ENCODE measurements at places on chromosomes 13 and 19.
A peak's percentile ranks its signal among the peaks of the same experiment; 100 is the strongest.

DNA sequence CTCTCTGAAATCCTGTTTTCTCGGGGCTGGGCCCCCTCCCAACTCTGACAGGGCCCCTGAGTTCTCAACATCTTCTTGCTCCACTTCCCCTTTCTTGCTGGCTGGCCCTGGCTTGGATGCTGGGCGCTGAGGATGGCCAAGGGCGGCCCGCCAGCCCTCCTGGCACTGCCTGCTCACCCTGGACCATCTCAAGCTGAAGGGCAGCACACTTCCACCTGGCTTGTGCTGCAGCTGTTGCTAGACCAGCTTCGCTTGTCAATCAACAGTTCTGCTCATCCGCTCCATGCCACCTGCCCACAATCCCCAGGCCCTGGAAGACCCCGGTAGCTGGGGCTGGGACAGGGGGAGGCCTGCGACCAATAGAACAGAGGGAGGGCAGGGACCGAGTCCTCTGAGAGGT, 6.9 kb upstream of the GMIP start:
- no peak for DNase-seq

DNA sequence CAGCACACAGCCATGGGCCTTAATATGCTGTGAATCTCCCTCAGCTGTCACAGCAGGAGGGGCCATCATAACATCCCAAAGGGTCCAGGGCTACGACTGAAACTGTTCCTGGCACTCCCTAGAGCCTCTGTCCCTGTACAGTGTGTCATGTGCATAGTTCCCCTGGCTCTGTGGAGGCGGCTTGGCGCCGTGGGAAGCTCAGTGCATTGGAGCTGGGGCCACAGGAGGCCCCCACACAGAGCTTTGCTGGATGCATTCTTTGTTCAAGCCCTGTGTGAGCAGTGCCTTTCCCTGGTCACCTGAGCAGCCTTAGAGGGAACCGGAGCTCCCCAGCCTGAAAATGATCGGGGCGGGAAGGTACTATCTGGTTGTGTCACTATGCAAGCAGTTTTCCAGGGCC, 21.4 kb downstream of the UBXN6 start:
- DNase-seq: no peak

DNA sequence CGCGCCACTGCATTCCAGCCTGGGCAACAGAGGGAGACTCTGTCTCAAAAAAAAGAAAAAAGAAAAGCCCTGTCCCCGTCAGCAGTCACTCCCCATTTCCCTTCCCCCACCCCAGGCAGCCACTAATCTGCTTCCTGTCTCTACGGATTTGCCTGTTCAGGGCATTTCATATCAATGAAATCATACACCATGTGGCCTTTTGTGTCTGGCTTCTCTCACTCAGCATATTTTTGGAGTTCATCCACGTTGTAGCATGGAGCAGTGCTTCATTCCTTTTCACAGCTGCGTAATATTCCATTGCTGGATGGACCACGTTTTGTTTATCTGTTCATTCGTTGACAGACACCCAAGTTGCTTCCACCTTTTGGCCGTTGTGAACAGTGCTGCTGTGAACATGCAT, 36.1 kb upstream of the KLF2 start:
- DNase-seq: no peak

- no peak for DNase-seq
Observed at GRCh38 chr19:30567536-30568232, 195.5 kb downstream of the ZNF536 start.

GRCh38 chr13:49495783-49496762, at the start of gene PHF11:
PHF11 (plus strand) TSS chr13:49495953; CDS start chr13:49496002, 49 bp downstream.
- DNase-seq: peak; percentile 77

GRCh38 chr19:1434577-1435060, 3.6 kb upstream of the RPS15 start:
- no peak for DNase-seq

DNA sequence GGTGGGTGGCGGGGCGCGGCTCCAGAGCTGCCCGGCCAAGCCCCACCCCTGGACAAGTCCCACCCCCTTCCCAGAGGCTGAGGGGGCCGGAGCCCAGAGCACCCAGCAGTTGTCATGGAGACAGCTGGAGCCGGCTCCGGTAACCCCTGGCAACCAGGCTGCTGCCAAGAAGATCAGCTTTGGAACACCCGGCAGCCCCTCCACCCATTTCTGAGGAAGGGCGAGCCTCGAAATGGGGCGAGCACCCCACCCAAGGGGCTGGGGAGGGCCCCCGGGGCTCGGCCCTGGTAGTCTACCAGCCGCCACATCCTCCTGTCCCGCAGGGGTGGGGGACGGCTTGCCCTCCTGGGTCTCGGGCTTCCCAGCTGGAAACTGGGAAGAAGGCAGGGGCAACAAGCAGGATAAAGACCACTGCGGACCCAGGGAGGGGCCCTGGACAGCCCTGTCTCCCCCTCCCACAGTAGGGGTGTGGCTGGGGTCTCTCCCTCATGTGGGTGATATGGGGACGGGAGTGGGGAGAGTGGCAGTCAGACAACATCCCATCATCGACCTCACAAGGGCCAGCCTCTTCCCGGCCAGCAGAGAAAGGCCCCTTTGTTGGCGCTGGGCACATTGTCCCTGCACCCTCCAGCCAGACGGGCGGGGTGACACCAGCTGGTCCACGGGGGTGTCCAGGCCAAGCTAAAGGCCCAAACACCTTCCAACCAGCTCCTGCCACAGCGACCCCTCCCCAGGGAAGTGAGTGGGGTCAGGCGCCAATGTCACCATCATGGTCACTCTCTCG, 1.5 kb downstream of the CERS1 start:
- DNase-seq: no peak

DNA sequence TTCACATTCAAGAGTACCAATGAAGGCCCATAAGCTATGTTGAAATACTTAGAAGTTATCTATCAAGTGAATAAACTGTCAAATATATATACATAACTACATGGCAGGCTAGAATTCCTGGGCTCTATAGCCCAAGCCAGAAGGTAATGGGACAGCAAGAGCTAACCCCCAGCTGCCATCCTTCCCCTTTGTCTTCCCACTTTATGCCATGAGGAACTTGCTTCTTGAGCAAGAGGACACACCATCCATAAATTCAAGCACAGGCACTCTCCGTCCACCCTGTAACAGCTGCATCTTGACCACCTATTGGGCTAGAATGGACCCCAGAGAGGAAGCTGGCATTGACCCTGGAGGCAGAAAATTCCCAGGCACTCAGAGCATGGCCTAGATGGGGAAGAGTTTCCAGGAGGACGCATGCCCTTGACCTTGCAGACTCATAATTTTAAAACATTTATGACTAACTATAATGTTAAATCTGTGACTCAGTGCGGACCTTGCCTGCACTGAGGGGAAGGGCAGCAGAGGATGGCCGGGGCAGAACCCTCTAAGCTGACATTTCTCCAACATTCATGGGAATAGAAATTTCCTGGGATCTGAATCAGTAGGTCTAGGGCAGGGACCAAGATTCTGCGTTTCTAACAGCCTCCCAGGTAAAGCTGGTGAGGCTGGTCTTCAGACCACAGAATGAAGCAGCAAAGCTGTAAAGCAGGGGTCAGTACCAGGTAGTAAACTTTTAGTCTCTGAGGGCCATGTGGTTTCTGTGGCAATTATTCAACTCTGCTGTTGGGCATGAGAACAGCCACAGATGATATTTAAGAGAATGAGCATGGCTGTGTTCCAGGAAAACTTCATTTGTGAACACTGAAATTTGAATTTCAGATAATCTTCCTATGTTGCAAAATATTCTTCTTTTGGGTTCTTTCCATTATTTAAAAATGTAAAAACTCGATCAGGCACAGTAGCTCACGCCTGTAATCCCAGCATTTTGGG, 71.4 kb upstream of the CLDN10 start:
- DNase-seq: no peak

DNA sequence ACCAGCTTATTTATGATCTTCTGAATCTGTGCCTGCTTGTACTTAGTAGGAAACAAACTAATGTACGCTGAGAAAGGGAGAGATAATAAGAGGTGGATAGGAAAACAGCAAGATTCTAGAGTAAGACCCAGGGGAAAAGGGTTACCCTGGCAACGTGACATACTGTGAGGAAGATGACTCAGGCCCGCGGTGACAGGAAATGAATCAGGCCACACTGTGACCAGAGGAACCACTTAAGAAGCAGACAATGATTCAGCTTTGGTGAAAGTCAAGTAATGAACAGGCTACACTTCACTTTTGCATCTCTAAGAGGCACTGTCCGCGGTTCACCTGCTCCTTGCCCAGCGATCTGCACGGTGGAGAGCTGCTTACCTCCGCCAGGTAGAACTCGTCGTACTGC, 158.2 kb downstream of the NALCN start:
- DNase-seq: no peak

- DNase-seq: no peak
Observed at GRCh38 chr19:52936151-52936953, 13.1 kb upstream of the ZNF888 start.

DNA sequence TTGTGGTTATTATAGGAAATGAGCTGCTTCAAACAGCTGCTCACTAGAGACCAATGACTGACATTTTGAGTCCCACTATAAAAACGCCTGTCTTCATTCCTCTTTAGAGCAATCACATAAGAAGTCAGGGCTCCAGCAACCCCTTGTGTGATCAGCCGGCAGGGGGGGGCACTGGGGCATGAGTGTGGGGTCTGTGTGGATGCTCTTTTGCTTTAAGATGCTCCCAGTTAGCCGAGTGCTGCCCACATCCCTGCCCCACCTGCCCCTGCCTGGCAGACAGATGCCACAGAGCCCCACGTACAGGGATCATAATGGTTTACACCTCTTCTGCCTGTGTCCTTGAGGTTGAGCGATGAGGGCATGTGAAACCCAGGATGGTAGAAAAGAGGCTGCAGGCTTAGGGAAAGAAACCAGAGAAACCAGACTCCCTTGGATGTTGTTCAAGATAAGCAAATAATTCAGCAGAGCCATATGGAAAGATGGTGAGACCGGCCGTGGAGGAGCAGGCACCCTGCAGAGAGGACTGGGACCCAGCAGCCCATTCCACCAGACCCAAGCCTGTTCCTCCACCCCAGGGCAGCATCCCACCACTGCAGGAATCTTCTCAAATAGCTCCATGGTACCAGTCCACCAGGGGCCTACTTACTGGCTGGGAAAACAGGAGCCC, 55.4 kb downstream of the CHST8 start:
- no peak for DNase-seq

GRCh38 chr19:50312967-50313811, 16.0 kb downstream of the KCNC3 start:
- DNase-seq: no peak

- no peak for DNase-seq
Observed at GRCh38 chr19:12521996-12522395, 29.3 kb downstream of the ZNF564 start.

GRCh38 chr19:18185538-18185937, 7.5 kb upstream of the MPV17L2 start:
- no peak for DNase-seq

DNA sequence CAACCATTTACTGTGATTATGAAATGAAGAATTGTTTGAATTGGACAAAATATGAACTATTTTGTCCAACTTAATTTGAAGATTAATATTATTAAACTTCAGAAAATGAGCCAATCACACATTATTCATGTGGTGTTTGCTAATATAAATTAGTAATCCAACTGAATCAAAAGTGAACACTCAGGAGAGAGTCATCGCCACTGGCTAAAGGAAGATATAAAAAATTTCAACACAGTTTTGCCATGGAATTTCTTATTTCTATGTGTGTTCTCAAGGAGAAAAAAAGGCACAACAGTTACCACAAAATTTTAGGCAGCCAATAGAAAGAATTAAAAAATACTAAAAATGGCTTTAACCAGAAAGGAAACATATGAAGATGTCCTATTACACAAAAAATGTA, 2683.8 kb downstream of the PCDH9 start:
- DNase-seq: no peak

- no peak for DNase-seq
Observed at GRCh38 chr13:78046331-78046730, 127.7 kb upstream of the EDNRB start.

DNA sequence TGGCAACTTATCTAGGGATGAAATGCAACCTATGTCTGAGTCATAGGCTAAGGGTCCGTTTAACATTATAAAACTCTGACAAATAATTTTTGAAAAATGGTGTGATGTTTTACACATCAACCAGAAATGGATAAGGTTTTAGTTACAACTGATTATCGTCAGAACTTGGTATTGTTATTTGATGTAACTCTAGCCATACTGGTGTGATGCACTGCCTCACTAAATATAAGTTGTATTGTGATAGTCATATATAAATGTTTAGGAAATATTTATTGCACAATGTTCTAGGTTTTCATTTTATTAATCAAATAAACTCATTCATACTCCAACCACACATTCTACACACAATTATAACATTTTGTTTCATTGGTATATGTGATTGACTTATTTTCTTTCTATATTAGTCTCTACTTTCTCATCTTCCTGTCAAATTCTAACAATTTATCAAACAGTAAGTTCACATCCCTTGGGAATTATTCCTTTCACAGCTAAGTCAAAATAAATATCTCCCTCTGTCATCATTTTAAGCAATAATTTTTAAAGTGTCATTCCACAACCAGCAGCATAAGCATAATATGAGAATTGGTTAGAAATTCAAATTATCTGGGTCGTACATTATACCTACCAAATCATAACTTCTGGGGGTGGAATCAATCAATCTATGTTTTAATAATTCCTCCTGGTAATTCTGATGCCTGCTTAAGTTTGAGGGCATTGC, 873.9 kb downstream of the SLITRK1 start:
- no peak for DNase-seq

DNA sequence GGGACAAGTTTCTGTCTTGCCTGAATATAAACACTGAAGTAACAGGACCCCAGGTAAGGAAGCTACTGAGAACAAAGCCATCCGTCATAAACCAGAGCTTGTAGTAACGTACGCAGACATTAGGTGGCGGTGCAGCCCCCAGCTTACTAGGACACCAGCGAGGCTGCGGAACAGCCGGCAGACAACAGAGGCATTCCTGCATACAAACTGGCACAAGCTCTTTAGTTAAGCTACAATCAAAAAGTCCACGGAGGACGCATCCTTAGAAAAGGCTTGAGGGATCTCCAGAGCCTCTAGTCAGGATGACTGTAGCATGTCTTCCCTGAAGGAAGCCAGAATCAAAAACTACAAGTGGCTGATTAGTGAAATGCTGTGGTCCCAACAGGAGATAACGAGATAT, 26.2 kb downstream of the ZNF160 start:
- DNase-seq: no peak

GRCh38 chr19:18424122-18424889, 5.1 kb downstream of the SSBP4 start:
- no peak for DNase-seq

DNA sequence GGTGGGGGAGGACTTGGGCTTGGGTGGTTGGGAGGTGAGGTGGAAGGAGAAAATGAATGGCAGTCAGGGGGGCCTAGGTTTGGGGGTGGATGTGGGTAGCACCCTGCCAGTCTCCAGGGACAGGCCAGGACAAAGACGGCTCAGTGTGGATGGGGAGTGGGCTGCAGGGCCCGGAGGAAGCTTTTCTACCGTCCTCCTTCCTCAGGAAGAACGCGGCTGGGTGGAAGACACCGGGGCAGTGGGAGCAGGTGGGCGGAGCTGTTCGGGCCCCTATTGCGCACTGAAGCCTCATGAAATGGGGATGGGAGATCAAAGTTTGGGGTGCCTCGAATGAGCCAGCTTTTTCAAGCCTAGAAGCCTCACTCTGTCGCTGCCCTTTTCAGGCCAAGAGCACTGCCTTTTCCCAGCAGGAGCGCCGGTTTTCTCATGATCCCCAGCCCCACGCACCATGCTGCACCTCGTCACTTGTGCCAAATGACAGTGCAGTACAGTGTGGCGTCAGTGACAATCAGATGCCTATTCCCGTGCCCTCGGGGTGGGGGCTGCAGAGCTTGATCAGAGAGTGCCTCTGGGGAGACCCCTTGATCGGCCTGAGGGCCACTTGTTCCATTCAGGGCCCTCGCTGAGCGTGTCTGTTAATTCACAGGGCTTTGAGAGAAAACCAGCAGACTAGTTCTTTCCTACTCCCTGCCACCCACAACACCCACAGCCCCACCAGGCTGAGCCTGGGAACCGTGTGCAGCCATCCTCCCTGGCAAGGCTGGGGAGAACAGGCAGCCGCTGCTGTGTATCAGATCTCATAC, 1.5 kb downstream of the CALM3 start:
- DNase-seq: no peak
